Glomerular endothelial cell (primary cell): ENCODE measurements at places on chromosomes 13 and 19. TPM values are rescaled to one million over a fixed set of nuclear protein-coding genes. Genes with fewer than 3 reads are reported as not detected.

DNA sequence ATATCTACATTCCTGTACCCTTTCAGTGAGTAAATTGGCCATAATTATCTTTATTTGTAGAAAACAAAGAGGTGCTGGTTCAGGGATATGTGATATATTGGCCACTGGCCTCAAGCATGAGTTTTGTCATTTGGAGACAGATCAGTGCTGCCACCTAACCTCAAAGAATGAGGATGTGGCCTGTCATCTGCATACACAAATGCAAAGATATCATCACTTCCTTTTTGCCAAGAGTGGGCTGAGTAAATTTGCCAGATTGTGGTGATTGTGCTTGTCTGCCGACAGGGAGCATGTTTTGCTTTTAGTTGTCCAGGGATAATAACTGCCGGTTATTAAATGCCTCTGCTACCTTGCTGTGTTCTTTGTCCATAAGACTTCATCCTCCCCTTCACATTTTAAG lies 44.2 kb downstream of the WASF3 start:
- DNase-seq = no peak

DNA sequence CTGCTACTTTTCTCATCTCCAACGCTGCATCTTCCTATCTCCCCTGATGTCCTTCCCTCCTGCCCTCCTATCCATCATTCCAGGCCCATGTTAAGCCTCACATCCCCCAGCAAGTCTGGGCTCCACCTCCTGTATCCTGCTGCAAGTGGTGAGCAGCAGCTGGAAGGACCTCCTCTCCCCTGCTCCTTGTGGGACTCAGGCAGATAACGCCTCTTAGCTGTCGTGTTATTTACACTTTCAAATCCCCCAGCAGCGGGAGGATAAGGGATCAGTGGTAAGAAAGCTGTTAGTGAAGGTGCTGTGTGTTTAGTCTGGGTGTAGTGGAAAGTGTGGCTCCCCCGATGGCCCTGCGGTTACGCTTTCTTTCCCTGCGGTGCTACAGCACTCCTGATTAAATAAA lies 211.9 kb downstream of the ZNF536 start:
- no peak for DNase-seq

DNA sequence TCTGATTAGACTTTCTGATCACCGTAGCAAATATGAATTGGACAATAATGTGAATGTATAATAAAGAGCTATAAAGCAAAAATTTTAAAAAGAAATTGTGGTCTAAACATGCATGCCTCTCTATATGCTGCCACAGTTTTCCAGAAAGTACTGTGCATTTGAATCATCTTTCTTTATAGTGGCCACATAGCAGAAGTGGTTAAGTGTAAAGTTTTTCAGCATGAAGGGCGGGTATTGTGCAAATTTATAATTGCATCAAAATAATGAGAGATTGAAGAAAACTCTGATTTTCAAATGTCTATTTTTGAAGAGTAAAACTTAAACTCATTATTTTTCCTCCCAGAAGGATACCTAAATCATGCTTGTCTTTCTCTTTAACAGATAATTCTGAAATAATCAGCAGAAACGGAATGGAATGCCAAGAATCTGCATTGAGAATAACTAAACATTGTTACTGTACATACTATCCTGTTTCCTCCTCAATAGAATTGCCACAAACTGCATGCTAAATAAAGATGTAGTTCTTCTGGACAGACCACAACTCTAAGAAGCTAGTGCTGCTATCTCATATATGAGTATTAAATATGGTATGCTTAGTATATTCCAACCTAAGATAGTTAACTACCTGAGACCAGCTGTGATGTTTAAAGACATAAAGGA lies 42.9 kb upstream of the RAP2A start:
- no peak for DNase-seq

GRCh38 chr13:103284466-103284865 lies 218.2 kb upstream of the SLC10A2 start:
- DNase-seq = no peak

- DNase-seq = no peak
Observed at GRCh38 chr13:47175172-47175866, 278.5 kb upstream of the HTR2A start.

ONECUT3 gene
- total RNA-seq = not detected in 2 replicates

DNA sequence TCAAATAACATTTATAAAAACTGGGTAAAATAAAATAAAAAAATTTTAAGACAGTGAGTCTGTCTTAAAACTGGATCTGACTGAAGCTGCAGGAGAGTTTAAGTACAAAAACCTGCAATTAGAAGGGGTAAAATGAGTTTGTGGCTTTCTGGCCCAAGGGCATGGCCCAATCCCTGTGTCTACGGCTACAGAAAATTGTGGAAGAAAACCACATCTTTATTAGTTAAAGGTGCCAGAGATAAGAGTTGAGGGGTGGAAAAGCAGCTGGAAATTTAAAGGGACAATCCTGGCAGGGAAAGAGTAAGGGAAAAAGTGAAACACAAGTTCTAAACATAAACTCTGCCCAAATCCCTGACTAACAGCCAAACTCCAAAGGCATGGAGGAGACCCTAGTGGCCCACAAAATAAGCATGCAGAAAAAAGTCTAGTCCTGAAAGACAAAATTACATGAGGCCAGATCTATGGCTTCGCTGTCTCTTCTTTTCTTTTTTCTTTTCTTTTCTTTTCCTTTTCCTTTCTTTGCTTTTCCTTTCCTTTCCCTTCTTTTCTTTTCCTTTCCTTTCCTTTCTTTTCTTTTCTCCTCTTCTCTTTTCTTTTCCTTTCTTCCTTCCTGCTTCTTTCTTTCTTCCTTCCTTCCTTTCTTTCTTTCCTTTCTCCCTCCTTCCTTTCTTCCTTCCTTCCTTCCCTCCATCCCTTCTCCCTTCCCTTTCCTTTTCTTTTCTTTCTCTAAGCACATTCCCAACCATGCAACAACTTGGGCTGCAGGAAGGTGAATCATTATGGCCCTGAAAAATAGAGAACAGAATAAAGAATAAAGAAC lies 23.5 kb upstream of the DLEU7 start:
- DNase-seq = no peak

DNA sequence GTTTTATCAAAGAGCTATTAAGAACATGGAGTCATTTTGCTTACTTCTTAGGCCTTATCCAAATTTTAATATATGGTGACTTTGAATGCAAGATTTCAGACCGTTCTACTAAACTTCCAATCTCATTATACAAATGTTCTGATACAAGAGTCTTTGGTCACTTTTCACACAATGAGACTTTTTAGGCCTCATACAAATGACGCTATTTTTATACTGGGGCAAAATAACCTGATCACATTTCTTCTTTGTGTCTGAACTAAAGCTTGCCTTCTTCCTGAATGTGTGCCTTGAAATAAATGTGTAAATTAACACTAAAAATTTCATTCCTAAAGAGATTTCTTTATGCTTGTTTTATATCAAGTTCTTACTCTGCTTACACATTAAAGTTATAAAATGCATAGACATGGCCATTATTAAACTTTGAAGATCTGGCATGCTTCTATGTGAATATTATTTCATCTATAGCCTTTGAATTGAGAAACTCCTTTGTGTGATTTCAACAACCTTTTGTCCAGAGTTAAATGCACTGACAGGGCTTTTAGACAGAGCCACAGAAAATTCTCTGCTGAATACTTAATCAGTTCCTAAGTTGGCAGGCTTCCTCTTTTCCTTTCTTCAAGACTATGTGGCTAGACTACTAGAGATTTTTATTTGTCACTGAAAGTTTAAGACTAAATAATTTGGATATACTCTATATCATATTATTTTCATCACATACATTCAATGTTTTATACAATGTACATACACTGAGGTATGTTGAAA lies 86.1 kb downstream of the EDNRB start:
- DNase-seq = no peak

GJA3 gene
- total RNA-seq = 0.39 and 0.47 TPM in 2 replicates

TMPRSS9 gene
- not detected in 2 replicates for total RNA-seq

DNA sequence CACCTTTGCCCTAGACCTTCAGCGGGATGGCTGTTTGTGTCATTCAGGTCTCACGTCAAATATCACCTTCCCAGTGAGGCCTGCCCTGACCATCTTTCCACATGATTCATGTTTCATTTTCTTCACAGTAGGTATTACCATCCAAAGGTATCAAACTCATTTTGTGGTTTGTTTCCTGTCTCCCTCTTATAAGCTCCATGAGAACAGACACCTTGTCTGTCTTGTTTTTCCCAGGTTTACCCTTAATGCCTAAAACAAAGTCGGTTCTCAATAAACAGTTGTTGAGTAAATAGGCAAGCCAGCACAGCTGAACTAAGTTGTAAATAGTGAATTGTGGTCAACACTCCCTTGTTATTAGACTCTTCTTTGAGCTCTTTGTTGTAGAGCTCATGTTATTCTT lies 122.6 kb upstream of the GJB6 start:
- no peak for DNase-seq

SBK3 gene
- 1.3 and 1.5 TPM in 2 replicates for total RNA-seq

- no peak for DNase-seq
Observed at GRCh38 chr19:23810496-23810895, 51.8 kb upstream of the ZNF681 start.

DNA sequence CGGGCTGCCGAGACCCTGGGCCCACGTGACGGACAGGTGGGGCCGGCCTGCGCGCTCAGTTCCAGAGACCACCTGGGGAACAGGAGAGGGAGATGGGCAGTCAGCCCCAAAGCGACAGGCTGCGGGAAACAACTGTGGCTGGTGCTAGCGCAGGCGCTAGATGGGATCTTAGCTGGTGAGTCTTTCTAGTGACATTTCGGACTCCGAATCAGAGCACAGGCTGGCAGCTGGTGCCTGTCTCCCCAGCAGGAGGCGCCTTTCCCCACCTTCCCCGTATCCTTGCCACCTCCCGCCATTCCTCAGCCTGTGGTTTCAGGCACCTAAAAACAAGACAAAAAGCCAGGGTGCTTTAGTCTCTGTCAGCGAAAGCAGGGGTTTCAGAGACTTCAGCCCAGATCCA lies 19.4 kb upstream of the RANBP3 start:
- no peak for DNase-seq

GPALPP1 gene
- 27.3 and 27.4 TPM in 2 replicates for total RNA-seq

RXFP2 gene
- not detected in 2 replicates for total RNA-seq

ZNF613 gene
- 4.0 and 9.3 TPM in 2 replicates for total RNA-seq

- DNase-seq = no peak
Observed at GRCh38 chr13:28131646-28132045, 6.7 kb upstream of the PAN3 start.

DNA sequence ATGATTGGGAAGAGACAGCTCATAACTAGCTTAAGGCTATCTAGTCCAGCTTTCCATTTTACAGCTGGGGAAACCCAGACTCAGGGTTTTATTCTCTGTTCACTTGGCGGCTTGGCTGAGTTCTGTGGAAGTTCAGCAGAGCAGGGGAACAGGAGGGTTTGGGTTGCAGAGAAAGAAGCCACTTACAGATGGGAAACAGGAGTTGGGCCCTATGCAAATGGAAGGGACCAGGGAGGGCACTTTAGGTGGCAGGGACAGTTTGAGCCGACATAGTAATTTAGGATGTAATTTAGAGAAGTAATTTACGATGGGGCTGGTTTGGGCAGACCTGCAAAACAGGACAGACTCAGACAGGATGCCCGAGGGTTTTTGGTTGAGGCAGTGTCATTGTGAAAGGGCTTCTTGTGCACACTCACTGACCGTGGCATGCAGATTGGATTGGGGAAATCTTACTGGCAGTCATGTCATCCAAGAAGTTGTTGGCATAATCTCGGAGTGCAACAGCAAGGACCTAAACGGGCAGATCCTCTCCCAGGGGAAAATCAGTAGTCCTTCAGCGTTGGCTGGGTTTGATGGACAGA lies 47.3 kb upstream of the GPR183 start:
- DNase-seq = no peak

CDC37 gene
- total RNA-seq = 276 and 332 TPM in 2 replicates

DNA sequence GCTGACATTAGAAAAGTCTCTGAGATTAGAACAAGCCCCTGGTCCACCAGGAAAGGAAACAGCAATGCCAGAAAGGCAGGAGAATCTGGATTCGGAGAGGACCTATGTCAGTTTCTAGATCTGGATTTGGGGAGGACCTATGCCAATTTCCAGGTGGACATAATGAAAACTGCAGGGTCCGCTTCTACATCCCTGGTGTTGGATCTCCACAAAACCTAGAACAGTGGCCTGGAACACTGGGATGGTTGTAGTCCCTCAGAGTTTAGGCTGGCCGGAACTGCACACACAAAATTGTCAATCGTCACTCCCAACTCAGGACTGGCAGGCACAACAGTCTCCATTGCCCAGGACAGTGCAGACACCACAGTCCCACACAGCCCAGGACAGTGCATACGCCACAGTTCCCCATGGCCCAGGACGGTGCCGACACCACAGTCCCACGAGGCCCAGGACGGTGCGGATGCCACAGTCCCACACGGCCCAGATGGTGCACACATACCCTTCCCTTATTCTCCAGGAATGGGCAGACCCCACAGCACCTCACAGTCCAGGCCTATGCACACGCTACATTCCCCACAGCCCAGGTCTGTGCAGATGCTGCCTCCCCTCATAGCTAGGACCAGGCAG lies 341.7 kb downstream of the UQCRFS1 start:
- DNase-seq = no peak

- no peak for DNase-seq
Observed at GRCh38 chr13:32028711-32029110, 2.9 kb upstream of the FRY start.

GRCh38 chr19:14979476-14980255 lies at the start of gene SLC1A6:
SLC1A6 (minus strand) TSS chr19:14979864; CDS start chr19:14972910, 6,954 bp downstream.
- no peak for DNase-seq
